GM19239 (cell line): ENCODE measurements at places on chromosomes 16 and 17.

- no peak for DNase-seq
Measured at GRCh38 chr16:86850670-86851069, 272.3 kb downstream of the FOXL1 start.

- no peak for DNase-seq
Measured at GRCh38 chr17:60356940-60357339, 35.0 kb downstream of the USP32 start.

GRCh38 chr16:54228325-54228724 lies 58.3 kb downstream of the IRX3 start:
- DNase-seq: no peak

GRCh38 chr17:46995841-46996571 lies 17.0 kb upstream of the RPRML start:
- no peak for DNase-seq

GRCh38 chr16:68740628-68741346 lies 3.7 kb downstream of the CDH1 start:
- no peak for DNase-seq
